Activated naive CD4-positive, alpha-beta T cell treated with Interleukin-2 at 50 U/mL for 16 hours (primary cell): ENCODE measurements at places on chromosomes 6 and 20.

DNA sequence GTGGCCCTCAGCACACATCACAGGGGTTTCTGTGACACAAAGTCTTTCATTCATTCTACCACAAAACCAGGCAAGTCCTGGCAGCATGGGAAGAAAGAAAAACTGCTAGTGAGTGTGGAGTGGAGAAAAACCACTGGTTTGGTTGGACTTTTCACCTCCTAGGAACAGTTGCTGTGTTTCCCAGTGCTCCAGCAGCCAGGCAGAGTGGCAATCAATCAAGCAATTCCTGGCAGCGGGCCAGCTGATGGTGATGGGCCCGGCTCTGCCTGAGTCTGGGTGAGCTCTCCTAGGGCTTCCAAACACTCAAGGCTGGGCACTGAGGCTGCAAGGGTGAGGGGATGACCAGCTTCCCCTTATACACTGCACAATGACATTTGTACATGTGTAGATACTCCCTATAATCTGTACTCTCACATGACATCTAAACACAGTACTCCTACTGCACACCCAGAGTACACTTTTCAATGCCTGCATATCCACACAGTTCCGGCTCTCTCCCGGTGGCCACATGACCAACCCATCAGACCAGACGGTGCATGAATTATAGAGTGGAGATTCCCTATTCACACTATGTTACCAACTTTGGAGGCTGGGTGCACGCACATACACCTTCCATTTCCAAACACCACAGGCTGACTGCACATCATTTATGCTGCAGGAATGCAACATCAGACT, 156.6 kb downstream of the UNC5CL start:
- DNase-seq, result no peak

DNA sequence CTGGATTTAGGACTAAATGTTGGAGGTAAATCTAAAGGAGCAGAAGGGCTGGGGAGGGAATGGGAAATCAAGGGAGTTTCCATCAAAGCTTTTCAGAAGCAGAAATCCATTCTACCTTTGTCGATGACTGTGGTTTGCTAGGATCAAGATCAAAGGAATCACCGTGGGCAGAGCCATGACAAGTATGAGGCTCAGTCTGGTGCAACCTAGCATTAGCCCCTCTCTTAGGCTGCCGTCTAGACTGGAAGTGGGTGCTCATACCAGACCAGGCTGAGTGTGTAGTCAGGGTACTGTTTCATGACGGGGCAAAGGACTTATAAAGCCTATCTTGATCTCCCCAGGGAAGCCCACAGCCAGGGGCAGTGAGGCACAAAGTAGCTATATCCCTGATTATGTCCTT, 120.5 kb downstream of the BMP2 start:
- DNase-seq, result no peak

DNA sequence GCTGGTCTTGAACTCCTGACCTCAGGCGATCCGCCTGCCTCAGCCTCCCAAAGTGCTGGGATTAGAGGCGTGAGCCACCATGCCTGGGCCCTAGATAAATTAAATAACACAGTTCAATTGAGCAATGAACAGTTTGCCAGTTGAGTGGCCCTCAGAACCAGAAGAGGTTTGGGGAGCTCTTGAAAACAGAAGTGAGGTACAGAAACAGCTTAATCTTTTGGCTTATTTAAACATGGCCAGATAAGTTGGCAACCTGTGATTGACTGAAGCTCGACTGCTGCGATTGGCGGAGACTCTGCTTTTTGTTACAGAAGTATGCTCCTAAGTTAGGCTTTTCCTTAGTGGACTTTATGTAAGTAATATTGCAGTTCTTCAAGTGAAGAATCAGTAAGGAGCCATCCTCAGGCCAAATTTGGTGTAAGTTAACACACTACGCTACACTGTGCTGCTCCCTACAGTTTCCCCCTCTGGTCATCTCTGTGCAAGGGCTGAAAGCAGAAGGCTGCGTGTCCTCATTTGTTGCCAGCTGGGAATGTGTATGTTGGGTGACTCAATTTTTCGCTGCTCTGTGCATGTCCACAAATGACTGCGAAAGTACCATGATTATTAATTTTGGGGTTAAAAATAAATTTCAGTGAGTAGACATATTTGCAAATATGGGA, 9.8 kb downstream of the XRN2 start:
- no peak for DNase-seq

- no peak for DNase-seq
Measured at GRCh38 chr20:61723529-61724257, 342.0 kb downstream of the TAF4 start.

GRCh38 chr6:128078276-128078675, 177.4 kb upstream of the THEMIS start:
- DNase-seq, result no peak

DNA sequence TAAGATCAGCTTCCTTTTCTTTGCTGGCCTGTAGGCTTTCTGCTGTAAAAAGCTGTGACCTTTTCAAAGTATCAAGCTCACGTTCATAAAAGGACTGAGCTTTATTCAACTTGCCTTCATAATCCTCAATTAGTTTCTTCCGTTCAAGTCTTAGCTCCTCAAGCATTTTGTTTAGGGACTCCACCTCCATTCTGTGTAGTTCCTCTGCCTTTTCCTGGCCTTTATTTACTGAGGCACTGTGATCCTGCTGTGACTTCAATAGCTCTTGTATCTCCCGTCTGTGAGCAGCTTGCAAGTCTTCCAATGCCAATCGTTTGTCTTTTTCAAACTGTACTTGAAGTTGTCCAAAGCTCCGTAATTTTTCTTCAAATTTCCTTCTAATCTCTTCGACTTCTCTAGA, 54.4 kb downstream of the FAM184A start:
- DNase-seq, result no peak

DNA sequence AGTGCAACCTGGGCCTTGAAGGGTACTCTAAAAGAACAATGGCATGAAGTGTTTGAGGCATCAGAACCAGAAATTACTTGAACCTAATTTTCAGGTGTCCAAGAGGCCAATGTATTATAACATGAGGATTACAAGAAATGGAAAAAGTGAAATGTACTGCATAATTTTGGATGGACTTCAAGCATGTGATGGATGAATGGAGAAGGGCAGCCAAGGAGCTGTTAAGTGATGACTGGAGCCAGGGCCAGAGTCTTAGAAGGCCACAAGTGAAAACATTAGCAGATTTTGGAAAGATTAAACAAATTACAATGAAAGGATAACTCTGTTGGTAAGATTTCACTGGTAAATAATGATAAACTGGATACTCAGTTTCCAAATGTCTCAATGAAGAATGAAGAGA, 738.2 kb downstream of the CD109 start:
- DNase-seq, result no peak

- no peak for DNase-seq
Measured at GRCh38 chr6:17390276-17390675, 3.1 kb upstream of the CAP2 start.

GRCh38 chr6:139395371-139395770, 20.9 kb upstream of the CITED2 start:
- DNase-seq, result no peak

DNA sequence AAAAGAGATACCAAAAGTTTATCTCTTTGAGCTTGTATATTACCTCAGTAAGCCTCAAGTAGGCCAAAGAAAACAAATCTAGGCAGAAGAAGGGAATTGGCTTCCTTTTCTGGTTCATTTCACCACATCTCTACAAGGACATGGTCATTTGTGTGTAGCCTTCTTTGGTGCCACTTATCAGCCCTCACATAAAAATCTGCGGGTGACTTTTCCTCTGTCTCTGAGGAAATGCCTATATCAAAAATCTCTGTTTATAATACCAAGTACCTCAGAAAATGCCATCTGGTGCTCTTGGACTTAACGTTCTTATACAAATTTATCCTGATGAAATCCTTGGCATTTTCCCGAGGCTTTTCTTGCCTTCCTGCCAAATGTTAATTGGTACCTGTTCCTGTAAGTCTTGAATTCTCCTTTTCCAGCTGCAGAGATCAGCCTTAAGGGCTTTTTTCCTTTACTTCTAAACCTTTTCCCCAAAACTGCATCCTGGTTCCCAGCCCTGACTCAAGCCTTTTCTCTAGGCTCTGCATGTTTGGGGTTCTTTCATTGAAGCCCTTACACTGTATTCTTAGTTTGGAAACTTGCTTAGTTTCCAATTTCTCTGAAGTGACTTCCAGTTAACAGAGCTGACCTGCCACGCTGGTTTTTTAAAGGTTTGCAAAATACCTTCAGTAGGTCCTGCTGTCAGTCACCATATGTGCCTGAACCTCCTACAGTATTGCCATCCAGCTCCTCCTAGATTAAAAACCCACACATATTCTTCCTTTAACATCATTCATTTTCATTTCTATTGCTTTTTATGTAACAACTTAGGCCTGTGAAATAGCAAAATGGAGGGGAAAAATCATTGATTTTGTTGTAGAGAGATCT, 191.2 kb upstream of the PREP start:
- DNase-seq, result no peak

GRCh38 chr6:129645830-129646579, 64.0 kb downstream of the ARHGAP18 start:
- DNase-seq, result no peak

DNA sequence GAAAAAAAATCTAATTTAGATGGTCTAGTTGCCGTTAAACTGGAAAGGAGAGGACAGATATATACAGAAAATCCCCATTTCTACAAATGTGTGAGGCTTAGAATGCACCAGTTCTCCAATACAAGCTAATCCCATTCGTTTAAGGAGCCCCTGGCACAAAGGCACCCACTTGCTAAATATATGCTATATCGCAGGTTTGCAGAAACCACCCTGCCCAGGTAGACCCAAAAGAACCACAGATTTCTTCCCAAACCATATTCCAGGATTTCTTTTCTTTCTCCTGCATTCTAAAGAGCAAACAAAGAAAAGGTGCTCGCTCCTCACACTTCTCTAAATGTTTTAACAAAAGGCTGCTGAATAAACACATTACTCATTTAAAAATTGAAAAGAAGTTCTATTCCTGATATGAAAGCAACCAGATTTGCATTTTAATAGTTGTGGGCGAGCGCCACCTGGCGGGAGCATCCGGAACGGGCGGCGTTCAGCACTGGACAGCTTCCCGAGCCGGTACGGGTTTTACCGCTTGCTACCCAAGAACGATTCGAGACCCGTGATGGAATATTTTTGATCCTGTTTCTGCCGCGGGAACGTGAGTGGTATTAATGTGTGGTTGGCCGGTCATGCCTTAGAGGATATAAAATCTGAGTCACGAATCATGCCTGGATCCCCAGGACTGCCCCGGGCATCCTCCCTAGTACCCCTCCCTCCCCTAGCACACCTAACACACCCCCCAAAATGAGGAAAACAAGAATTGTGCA, 2.1 kb downstream of the PTPRT start:
- peak; percentile 51 for DNase-seq

- no peak for DNase-seq
Measured at GRCh38 chr6:47434372-47435253, 43.0 kb upstream of the CD2AP start.

DNA sequence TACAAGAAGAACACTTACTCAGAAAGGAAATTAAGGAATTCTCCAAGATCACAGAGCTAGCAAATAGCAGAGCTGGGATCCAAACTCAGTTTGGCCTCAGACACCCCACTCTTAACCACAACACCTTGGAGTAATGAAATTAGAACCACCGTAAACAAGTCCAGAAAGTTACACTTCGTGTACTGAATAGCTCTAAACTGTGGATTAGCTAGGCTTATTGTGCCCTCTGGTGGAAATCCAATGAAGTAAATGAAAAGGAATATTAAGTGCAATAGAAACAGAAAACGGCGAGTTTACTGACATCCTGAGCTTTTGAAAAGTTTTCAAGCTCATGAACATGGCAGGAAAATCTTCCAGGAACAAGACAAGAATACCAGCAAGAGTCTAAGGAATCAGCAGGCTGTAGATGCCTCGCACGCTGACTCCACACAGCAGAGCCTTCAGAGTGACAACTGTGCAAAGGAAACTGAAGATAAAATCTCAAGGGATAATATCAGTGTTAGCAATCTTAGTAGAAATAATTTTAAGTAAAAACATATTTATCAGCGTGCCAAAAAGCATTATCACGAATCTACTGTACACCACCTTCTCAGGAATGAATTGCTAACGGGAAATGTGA, 34.6 kb downstream of the FBXO5 start:
- no peak for DNase-seq

- DNase-seq, result no peak
Measured at GRCh38 chr20:37261714-37262113, at the start of gene GHRH. TSS of gene GHRH (minus strand) at chr20:37261814. CDS start at chr20:37256889, 4,925 bp downstream.

DNA sequence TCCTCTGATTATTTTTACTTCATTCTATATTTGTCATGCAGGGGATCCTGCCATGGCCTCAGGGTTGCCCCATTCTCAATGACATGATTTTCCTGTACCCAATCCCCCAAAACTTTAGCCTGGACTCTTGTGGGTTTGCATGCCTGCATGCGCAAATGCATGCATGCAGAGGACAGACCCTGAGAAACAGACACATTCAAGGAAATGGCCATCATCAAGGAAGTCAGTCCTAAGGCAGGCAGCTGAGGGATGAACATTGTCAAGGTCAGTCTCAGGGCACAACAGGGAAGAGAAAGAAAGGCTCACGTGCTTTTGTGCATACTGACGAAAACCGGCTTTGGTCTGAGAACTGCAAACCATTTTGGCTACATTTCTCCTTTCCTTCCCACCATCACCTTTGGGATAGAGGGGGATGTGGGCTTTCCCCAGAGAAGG, 13.1 kb downstream of the NEDD9 start:
- DNase-seq, result no peak

GRCh38 chr20:3406481-3407039, 909 bp downstream of the DNAAF9 start:
- no peak for DNase-seq

GRCh38 chr6:154909821-154910220, 85.3 kb upstream of the TIAM2 start:
- no peak for DNase-seq

- no peak for DNase-seq
Measured at GRCh38 chr6:95569560-95569959, 7.8 kb upstream of the MANEA start.

DNA sequence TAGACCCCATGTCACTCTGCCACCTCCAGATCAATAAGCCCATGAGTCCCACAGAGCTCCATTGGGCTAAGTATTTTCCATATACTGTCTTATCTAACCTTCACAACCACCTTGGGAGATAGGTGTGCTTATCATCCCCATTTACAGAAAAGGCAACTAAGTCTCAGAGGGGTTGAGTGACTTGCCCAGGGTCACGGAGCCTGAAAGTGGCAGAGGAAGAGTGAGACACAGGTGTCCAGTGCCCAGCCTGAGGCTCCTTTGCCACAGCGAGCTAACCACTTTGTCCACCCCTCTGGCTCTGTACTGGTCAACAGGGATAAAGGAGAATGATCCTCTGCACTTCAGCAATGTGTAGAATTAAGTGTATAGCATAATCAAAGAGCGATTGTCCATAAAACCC, 124.5 kb downstream of the GMDS start:
- DNase-seq, result no peak
